ENCODE measurements at places on chromosomes 11 and 22. TPM values are rescaled to one million over a fixed set of nuclear protein-coding genes. Genes with fewer than 3 reads are reported as not detected.

GRCh38 chr11:17936790-17937189 lies 76.1 kb downstream of the SERGEF start:
- no peak for DNase-seq

KRTAP5-1 gene
- not detected for polyA plus RNA-seq

DNA sequence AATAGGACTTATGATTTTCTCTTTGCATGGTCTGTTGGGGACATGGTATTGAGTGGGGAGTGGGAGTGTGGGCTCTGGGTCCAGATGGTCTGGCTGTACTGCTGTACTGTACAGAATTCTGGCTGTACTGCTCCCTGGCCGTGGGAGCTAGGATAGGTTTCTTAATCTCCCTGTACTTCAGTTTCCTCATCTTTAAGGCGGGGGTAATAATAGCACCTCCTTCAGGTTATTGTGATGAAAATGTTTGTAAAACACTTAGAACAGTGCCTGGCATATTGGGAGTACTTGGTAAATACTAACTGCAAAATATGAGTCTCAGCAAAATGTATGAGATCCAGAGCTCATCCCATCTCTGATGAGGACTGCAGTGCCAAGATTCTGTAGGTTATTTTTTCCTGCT lies 198.6 kb downstream of the KIF18A start:
- DNase-seq: no peak

KRTAP5-7 gene
- not detected for polyA plus RNA-seq

All from ovary (tissue), 10 donors.